Stimulated activated CD8-positive, alpha-beta memory T cell treated with anti-CD3 and anti-CD28 coated beads, Interleukin-4, amount 100 ng/mL, for 1 hour (primary cell): ENCODE measurements at places on chromosomes 6 and 20.

DNA sequence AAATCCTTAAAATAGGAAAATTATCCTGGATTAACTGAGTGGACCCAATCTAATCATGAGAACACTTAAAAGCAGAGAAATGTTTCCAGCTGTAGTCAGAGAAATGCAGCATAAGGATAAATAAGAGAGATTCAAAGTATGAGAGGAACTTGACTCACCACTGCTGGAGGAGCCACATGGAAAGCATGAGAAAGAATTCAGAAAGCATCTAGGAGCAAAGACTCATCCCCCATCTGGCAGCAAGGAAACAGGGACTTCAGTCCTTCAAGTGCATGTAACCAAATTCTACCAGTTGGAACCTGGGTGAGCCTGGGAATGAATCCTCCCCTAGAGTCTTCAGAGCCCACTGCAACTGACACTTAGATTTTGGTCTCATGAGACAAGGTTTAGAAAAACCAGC is 33.7 kb downstream of the RNF146 start:
- DNase-seq: no peak

DNA sequence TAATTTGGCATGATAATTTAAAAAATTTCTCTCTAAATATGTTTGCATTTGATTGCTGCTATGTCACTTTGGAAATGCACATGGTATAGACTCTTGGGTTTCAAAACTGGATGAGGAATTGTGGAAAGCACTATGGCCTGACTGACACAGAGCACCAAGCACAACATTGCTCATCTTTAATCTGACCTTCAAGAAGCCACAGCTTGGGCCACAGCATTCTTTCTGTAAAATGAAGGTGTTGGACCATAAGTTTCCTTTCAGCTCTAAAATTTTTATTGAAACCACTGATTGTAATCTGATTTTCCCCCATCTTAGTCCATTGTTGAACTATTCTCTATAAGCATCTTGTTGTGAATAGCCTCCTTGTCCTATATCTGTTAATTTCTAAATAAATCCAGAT is 41.0 kb downstream of the QKI start:
- no peak for DNase-seq

DNA sequence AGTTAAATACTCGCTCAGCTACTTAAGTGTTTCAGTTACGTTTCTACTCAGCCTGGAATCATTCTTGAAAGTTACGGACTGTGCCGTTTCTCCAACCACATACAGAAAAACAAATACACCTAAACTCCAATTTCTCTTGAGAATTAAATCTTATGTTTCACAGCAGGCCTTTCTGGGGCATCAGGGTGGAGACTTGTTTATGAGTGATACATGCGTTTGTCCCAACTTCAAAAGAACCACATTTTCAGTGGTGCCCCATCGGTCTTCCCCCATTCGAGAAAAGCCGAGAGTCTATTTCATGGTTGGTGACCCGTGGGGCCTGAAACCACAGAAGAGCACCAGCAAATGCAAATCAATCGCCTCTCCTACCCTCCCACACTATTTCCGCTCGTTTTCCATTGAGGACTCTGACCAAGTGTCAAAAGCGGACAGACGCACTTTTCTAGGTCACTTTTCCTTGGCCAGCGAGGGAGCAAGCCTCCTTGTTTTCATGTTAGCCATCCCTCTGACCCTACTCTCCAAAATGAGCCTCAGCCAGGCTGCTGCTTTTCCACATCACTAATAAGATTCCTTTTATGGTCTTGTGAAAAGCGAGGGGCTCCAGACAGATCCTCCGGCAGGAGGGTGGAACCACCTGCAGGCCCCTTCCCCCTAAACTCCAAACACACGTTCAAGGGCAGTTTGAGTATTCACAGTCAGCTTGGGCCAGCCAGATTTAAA is 3.1 kb downstream of the JAG1 start:
- DNase-seq: no peak

GRCh38 chr20:38612751-38613515 is 11.3 kb downstream of the ARHGAP40 start:
- no peak for DNase-seq

DNA sequence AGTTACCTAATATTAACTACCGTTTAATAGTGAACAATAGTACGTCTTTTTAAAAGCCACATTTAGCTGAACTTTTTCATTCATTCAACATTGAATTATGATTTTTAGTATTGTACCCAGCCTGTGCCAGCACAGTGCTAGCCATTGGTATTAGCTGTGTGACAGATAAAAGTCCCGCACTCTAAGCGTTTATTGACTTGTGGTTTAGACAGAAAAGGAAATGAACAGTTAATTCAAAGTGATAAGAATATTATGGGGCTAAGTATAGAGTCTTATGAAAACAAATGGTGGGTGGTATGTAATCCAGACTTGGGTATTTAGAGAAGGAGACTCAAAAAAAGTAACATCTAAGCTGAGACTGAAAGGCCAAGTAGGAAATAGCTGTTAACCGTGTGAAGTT is 202.3 kb downstream of the RPS12 start:
- DNase-seq: no peak

GRCh38 chr6:63592886-63593285 is 20.6 kb downstream of the LOC128125822 start:
- no peak for DNase-seq

DNA sequence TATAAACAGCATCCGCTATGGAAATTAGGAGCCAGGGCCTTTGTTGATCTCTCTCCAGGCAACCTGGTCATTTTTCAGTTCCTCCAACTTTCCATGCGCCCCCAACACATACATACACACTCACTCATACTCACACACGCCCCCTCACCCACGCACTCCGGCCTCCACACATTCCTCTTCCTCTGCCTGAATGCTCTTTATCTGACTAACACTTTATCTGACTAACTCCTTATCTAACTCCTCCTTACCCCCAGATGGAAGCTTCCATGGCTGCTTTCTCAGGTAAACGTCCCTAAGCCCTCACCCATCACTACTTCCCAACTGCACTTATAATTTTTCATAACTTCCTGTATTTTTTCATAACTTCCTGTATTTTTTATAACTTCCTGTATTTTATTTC is 17.4 kb downstream of the CASS4 start:
- DNase-seq: no peak

DNA sequence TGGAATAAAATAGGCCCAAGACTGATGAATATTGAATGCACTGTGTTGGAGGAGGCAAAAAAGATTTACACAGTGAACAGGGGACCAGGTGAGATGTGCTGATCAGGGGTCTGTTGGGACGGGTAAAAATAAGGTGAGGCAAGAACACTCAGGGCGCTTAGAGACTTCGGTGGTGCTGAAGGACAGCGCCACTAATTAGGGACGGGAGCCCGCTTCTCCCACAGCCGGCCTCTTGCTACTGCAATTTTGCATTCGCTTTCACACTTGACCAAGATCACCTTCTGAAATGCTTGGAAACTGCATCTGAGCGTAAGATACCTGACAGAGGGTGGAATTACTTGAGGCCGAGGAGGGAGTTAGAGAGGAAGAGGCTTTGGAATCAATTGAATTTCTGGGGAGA is 7.3 kb downstream of the TFAP2D start:
- no peak for DNase-seq

DNA sequence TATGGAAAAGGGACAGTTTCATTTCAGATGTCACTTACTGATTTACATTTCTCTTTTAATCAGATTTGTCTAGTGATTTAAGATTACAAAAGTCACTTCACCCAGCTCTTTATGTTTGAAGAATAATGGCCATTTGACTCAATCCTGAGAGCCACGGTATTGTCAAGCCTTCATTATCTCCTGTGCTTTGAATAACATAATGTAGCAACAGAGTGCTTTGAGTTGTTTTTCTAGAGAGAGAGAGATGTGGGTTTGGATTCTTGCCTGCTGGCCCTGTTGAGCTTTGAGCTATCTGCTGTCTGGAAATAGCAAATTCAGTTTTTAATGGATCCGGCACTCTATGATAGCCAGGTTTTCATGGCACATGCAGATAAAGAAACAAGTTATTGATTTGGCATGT is 478.4 kb upstream of the SOX4 start:
- no peak for DNase-seq

DNA sequence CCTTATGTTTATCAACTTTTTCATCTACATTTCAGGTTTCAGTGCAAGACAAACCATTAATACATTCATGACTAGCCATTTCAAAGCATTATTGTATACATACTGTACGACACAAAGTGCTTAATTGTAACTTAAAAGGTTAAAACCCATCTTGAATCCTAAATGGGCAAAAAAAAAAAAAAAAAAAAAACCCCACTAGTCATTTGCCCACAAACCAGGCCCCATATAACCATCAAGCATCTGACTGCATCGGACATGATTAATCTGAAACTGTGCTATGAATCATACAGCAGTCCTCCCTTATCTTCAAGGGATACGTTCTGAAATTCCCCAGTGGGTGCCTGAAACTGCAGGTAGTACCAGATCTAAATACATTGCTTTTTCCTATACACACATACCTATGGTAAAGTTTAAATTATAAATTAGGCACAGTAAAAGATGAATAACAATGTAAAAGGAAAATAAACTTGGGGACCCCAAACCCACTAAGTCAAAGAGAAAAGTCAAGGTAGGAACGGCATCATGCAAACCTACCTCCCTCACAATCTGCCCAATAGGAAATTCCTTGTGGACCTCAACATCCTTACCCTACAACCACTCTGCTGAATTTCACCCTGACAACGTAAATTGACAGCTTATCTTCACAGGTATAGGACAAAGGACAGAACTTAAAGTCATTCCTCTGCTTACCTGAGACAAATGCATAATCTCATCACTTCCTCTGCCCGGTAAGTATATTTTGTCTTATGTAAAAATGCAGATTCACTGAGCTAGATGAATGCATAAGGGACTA is 14.3 kb downstream of the B4GALT5 start:
- no peak for DNase-seq

GRCh38 chr6:134341999-134342567 is 24.2 kb upstream of the SGK1 start:
- no peak for DNase-seq

GRCh38 chr20:5731753-5732366 is 18.3 kb upstream of the SHLD1 start:
- no peak for DNase-seq

DNA sequence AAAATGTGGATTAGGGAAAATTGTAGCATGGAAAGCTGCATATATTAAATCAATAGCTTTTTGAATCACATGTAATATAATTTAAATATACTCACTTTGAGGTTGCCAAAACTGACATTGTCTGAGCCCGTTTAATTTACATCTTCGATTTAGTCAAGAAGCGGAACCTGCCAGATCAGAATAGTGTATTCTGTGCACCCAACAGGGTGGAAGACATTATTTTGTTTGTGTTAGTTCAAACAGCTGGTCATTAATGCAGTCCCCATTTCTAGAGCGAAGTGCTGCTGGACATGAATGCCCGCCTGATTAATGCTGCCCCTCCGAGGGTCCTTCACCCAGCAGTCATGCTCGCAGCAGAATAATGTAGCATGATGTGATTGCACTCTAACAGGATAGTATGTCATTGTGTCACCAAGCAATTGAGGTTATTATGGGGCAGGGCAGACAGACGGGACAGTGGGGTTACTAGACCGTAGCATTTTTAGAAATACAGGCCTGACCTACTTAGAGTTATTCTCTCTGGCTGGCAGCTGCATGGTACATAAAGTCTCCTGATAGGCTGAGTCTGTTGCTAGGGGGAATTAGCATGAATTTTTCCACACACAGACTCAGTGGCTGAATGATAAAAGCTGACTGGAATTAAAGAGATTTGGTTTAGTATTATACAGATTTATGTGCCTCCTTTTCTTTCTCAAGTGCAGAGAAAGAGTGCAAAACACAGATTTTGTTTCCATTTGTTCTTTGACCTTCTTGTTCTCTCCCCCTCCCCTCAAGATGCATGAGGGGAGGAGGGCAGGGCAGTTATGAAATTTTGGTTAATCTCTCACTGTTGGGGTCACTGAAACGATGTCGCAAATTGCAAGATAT is 147.1 kb downstream of the PRL start:
- DNase-seq: no peak

DNA sequence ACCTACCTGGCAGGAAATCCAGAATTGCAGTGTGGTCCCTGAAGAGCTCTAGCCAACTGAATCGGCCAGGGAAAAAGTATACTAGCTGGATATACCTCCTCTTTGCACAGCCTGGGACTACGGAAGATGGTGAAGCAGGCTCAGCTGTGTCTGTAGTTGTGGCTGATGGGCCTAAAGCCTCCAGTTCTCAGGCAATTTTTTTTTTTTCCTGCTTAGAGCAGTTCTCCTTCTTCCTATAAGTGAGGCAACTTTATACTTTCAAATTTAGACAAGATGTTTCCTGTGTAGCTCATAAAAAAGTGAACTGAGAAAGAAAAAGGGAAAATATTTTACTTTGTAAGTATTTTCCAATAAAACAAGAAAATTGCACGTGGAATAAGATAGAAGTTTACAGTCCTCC is 172.9 kb downstream of the CARMIL1 start:
- no peak for DNase-seq

DNA sequence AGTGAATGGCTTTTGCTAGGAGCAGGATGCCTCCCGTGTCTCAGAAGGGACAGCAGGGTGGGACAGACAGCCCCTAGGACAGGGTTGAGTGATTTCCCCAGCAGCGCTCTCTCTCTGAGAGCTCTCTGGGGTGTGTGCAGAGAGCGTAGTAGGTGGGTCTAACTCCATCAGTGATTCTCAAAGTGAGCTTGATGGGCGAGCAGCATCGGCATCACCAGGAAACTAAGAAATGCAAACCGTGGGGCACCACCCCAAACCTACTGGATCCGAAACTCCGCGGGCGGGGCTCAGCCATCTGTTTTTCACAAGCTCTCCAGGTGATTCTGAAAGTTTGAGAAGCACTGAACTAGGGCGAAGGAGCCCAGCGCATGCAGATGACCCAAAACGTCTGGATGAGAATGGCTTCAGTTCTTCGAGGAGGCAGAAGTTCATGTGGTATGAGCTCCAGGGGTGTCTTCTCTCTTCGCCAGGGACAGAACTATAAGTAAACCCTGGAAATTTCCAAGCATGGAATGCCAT is 119.6 kb upstream of the RNF24 start:
- DNase-seq: no peak

GRCh38 chr6:43226192-43226851 is 3.0 kb downstream of the DNPH1 start:
- no peak for DNase-seq

- DNase-seq: no peak
Measured at GRCh38 chr6:181049-181654, 111.1 kb upstream of the DUSP22 start.

DNA sequence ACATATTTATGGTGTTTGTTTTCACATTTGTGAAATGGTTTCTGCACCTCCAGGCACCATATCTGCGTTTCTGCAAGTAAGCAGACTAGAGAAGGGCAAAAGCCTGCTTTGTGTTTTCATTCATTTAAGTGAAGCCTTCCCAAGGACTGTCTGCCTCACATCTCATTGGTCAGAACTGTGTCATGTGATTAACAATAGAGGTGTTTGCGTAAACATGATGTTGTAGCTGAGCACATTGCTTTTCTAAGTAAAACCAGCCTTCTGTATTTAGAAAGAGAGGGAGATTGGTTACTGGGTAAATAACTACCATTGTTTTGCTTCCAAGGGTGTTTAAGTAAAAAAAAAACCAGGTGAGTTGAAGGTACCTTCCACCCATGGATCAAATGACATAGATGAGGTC is 39.7 kb downstream of the SH3BGRL2 start:
- DNase-seq: no peak
